ENCODE measurements at places on chromosomes 2 and 18.

DNA sequence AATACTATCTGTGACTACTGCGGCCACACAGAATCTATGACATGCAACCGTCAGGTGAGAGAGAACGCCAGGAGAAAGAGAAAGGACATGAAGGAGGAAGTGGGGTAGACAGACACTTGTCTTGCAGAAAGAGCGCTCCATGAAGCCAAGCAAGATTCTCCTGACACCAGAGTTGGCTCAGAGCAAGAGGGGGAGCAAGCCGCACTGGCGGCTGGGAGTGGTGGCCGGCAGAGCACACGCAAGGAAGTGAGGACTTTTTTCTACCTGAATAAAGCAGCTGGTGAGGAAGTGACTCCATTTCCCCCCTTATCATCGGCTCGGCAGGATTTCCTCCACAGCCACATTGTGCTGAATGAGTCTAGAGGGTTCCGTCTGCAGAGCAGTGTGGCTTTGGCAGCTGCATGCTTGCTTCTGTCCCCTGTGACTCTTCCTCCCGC lies 181.6 kb downstream of the BCL2 start:
- peak; percentile 75 for DNase-seq

DNA sequence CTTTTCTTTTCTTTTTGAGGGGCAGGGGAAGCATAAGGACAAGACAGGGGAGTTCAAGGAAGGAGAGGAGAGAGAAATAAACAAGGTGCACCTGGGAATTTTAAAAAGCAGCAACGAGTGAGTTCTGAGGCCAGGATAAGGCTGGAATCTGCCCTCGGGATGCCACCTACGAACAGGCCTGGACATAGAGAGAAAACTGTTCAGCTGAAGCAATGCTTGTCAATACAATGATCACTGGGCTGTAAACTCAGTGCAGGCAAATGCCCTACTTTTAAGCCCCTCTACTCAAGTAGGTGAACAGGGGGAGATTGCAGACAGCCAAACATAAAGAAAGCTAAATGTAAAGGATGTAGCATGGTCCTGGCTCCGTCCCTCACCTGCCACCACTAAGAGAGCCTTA lies 330.5 kb downstream of the ETAA1 start:
- DNase-seq: no peak

GRCh38 chr18:63505566-63506335 lies 29.0 kb downstream of the SERPINB5 start:
- peak; percentile 49 for DNase-seq

GRCh38 chr18:10378688-10379420 lies 75.6 kb upstream of the APCDD1 start:
- DNase-seq: no peak

DNA sequence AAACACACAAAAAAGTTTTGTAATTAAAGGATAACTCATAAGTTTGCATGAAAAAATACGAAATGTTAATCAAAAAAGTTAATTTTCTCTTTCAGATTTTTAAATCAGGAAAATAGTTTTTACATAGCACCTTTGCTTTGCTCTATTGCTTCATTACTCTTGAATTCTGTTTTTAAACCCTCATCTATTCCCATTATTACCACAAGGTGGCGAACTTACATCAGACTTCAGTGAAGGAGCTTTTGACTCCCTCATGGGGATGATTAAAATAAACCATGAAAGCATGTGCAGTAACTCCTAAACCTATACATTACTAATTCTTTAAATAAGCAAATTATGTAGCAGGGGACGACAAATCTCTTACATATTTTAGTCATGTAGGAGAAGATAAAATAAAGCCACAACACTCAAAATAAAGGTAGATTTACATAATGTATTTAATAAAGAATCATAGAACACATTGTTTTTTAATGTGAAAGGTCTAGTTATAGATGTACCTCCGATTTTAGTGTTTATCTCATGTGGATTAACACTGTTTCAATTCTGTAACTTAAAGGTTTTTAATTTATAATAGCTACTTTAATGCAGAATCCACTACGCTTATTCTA lies 105.2 kb downstream of the NETO1 start:
- DNase-seq: no peak

GRCh38 chr2:233674995-233675394 lies 3.3 kb downstream of the UGT1A9 start:
- DNase-seq: no peak

DNA sequence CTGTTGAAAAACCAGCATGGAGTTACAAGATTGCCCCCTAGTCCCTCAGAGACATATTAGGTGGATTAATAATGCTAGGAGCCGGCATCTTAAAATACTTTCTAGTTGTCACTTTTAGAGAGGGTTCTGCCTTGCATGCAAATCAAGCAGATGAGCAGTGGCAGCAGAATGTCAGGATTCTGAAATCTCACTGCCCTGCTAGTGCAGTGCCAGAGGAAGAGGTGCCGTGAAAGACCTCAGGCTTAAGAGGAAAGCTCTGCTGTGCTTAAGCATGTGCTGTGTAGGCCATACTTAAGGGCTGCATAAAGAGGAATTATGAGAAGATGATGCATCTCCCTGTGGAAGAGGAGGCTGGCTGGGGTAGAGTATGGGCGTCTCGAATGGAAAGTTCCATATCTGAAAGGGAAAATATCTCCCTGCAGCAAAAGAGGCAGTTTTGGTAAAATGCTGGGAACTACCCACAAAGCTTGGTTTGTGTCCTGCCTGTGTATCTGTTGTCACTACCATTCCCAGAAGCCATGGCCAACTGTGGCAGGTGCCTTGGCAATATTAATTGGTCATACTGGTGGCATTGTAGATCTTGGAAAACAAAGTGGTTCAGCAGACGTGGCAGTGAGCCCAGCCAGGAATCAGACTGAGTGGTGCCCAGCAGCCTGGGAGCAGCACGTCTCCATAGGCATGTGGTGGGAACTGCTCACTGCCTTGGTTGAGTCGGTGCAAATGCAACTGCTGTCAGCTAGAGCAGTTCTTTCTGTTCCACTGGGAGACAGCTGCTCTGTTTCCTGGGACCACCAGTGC lies 131.9 kb downstream of the EVA1A start:
- no peak for DNase-seq

- no peak for DNase-seq
These were observed 224.5 kb downstream of the DLGAP1 start for GRCh38 chr18:4230450-4231168.

GRCh38 chr2:146209842-146210275 lies 1635.0 kb upstream of the ACVR2A start:
- DNase-seq: no peak

DNA sequence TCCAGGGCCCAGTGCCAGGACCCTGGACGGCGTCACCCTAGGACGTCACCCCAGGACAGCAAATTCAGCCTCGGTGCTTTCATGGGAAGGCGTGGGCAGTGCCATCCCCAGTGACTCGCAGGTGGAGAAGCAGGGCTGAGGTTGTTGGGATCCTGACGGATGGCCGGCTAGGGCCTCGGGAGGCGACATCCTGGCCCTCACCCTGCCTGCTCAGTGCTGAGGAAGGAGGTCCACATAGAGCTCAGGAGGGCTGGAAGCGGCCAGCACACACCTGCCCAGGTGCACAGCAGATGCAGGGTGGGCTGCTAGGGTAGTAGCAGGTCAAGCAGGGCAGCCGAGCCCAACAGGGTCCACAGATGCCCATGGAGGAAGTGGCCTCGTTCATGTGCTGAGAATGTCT lies 482.0 kb upstream of the SALL3 start:
- no peak for DNase-seq

DNA sequence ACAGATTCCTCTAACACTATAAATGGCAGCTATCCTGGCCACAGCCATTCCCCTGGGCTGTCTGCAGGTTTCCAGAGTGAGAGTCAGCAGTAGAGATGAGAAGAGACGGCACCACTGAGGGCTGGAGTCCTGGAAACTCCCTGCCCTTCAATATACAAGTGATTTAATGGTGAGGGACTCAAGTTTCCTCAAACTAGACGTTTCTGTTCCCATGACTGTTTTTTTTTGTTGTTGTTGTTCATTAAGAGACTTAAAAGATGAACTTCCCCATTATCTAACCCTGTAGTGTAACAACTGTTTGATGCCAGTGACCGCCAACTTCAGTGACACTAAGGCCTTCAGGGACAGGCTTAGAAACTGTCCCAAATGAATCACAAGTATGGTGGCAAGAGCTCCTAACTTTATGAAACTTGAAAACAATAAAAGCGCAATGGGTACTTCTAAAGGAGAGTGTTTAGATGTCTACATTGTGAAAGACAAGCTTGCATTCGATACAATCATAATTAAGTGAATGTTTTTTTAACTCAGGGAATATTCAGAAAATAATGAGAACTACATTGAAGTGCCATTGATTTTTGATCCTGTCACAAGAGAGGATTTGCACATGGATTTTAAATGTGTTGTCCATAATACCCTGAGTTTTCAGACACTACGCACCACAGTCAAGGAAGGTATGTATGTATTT lies 34.0 kb downstream of the IL1R2 start:
- no peak for DNase-seq
